ENCODE measurements at places on chromosomes 7 and 10.

- DNase-seq = no peak
These were observed 268.4 kb upstream of the NPVF start for GRCh38 chr7:25496476-25497368.

- no peak for DNase-seq
These were observed 60.3 kb downstream of the COBL start for GRCh38 chr7:51256209-51256781.

DNA sequence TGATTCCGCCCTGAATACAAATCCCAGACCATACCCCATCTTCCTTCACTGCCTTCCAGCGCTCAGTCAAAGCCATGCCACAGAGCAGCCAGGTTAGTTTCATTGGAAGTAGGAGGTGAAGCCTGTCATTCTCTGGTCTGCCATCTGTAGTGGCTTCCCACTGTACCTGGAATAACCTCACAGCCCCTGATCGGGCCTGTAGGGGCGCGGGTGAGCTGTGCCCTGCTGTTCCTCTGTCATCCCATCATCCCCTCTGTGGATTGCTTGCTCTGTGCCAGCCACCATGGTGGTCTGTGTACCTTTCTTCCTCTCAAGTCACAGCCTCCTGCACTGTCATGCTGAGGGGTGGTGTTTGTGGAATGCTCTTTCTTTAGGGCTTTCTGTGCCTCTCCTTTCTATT is 155.1 kb downstream of the ZNF22 start:
- no peak for DNase-seq

- no peak for DNase-seq
These were observed 6.8 kb downstream of the PNLIPRP1 start for GRCh38 chr10:116597543-116597942.

DNA sequence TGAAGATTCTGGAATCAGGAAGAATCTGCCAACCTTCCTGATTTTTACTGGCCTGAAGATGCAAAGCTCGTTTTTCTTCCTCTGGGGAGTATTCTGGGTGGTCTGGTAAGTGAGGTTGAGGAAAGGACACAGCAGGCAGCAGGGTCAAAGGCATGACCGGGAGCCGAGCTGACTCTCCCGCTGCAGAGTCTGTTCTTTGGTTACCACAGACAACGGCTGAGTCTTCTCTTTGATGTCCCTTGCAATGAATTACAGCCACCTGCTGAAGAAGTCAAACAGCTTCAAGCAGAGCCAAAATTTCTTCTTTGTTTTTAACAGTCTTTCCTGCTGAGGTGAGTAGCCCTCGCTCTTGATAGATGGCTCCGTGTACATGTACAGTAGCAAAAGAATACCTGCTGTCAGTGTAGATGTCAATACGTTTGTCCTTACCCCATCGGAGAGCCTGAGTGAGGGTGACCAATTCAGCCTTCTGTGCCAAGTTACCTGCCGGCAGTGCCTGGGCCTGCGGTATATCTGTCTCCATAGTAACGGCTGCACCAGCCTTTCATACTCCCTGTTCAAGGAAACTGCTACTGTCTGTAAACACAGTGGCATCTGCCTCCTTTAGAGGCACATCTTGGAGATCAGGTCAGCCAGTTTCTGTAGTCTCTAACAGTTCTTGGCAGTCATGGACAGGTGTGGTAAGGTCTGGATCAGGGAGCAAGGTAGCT is 76.4 kb downstream of the PRR15 start:
- DNase-seq = no peak

- no peak for DNase-seq
These were observed 277.6 kb downstream of the SFMBT2 start for GRCh38 chr10:7133278-7133677.

DNA sequence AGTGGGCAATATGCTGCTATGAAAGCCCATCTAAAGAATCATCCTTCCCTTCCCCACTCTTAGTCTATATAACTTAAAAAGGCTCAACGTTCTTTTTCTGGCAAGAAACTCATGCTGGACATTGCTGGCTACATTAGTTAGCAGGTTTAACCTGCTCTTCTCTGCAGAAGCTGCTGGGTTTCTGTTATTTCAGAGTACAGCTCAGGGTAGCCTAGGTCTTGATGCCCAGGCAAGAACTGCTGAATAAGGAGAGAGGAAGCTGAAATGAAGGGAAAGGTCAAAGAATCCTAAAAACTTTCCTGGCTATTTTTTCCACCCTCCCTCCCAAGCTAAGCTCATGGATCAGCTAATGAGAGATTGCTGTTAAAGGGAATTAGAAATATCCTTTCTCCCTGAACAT is 79.4 kb downstream of the ANKIB1 start:
- DNase-seq = no peak

DNA sequence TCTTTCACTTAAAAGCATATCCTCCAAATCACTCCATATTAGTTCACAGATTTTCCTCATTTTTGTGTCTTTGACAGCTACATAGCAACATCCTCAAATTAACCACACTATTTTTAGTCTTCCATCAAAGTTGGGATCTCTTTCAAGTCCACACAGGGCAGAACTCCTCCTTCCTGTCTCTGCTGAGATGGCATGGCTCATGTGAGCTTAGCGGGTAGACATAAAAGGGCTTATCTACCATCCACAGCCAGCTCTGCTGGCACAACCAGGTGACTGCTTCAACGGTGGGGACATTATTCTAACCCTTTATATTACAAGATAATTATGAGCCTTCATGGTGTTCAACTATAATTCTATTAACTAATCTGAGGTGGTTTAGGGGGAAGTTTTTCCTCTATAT is 35.5 kb downstream of the ICA1 start:
- peak; percentile 11 for DNase-seq

GRCh38 chr10:101690461-101690860 is 4.5 kb downstream of the FBXW4 start:
- DNase-seq = no peak

GRCh38 chr10:92760609-92761008 is 70.9 kb downstream of the HHEX start:
- DNase-seq = no peak

- DNase-seq = no peak
These were observed 260.8 kb downstream of the DYNC1I1 start for GRCh38 chr7:96033009-96033598.

- no peak for DNase-seq
These were observed 42.6 kb downstream of the RSBN1L start for GRCh38 chr7:77738871-77739270.

DNA sequence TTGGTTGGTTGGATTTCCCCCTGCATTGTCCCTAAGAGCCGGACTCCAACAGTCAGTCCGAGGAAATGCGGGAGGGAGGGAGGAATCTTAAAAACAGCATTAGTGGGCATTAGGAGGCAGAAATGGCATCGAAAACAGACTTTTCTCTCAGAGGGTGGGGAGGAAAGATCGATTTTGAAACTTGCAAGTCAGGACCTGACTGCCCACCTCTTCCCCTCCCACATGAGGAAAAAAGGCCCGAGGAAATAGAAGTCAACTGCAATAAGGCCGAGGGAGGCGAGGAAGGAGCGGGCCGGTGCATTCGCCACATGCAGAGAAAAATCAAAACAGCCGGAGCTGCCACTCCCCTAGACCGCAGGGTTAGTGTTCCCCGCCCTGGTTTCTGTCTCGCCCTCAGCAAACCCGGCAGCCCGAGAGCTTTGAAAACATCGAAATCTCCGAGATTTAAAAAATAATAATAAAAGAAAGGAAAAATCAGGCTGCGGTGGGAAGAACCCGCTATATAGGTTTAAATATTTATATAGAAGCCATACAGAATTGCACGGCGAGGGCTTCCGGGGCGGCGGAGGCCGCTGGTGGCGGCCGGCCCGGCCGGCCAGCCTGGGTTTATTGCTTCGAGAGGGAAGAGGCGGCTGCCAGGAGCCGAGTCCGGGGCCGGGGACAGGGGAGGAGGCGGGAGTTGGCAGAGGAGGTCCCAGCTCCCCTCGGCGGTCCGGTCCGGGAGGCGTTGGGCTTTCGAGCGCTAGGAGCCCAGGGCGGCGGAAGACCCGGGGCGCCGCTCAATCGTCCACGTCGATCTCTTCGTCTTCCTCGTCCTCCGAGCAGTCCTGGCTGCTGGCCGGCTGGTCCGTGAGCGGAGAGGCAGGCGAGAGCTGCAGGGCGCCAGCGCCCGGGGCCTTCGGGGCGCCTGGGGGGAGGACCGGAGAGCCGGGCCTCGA is 2.5 kb downstream of the LBX1 start:
- no peak for DNase-seq

- DNase-seq = no peak
These were observed 127.2 kb upstream of the RSU1 start for GRCh38 chr10:16944402-16944801.

DNA sequence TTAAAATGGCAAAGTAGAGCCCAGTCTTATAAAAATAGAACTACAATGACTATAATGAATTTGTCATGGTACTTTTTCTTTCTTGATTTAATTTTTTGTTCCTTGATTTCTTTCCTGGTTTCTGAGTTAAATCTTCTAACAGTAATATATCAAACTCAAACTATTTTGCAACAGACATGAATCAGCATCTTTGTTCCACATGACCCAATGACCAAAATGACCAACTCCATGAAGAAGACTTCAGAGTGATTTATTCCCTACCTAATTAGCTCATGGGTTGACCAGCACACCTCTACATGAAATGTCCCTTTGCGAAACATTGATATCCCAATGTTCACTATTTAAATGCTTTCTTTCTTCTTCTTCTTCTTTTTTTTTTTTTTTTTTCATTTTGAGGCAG is 30.9 kb downstream of the NMT2 start:
- DNase-seq = no peak

DNA sequence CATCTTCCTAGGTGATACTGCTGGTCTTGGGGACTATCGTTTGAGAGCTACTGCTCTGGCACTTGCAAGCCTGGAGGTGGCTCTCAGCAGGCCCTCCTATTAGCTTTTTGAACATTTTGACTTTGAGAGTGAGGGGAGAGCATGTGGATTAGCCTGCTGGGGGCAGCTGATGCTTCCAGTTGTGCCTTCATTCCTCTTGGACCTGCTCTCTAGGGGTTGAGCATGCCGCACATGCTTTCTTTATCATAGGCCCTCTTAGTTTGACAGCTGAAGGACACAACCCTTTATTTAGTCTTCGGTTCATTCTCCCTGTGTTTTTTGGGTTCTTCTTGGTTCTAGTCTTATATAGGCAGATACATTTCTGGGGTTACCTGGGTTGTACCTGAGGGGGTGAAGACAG is 132.1 kb downstream of the GALNT17 start:
- no peak for DNase-seq
